ENCODE measurements at places on chromosomes 11 and 22.

DNA sequence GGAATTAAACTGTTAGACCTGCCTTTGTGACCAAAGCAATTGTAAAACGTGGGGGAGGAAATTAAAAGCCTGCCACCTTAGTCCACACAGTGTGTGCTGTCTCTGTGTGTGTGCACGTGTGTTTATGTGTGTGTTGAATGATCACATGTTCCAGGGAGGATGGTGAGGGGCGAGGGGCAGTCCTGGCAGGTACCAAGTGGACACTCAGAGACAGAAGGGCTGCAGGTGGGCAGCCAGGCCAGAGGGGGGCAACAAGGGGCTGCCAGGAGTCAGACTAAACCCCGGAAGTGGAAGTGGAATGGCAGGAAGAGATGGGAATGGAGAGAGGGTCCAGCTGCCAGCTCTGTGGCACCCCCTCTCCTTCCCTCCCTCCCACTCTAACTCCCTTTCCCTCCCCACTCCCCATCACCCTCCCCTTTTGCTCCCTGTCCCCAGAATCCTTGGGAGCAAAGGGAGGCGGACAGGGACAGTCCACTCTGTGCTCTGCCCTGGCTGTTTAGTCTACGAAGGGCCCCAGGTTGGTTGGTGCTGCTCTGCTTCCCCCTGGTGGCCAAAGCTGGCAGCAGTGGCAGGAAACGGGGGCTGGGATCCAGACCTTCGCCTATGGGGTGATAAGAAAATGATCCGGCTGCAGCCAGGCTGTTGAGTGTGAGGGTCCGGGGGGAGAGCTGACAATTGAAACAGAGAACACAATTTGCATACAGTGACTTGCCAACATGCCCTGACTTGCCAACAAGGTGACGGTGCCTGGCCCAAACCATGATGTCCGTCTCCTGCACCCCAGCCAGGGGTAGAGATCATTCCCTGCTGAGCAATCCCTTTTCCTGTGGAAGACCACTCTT, 24.4 kb downstream of the P2RY2 start:
- peak; percentile 48 for DNase-seq

DNA sequence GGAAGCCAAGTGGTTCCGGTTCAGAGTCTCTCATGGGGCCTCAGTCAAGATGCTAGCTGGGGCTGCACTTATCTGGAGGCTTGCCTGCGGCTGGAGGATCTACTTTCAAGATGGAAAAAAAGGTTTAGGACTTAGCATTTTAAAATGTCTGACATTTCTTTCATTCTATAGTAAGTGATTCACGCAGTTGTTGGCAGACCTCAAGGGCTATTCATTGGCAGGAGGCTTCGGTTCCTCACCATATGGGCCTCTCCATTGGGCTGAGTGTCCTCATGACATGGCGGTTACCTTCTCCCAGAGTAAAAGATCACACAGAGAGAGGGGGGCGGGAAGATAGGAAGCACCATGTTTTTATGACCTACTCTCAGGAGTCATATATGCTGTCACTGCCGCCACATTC, 298.0 kb upstream of the PLET1 start:
- no peak for DNase-seq

GRCh38 chr11:88596786-88597185, 259.2 kb upstream of the CTSC start:
- DNase-seq, result no peak

DNA sequence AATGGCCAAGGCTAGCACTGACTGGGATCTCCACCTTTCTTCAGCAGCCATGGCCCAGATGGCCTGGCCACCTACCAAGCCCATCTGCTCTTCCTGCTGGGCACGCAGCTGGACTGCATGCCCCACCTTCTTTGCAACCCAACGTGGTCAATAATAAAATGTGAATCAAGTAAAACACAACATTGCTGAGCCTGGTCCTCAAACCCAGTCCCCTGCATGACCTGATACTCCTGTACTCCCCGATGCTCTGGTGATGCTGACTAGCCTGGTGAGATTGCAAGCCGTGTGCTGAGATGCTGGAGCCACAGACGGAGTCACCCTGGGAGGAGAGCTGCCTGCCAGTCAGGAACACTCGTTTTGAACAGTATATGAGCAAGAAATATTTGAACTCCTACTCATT, 34.0 kb downstream of the PARVG start:
- DNase-seq, result no peak

- no peak for DNase-seq
These were observed 62.0 kb upstream of the YPEL1 start for GRCh38 chr22:21797444-21798221.

DNA sequence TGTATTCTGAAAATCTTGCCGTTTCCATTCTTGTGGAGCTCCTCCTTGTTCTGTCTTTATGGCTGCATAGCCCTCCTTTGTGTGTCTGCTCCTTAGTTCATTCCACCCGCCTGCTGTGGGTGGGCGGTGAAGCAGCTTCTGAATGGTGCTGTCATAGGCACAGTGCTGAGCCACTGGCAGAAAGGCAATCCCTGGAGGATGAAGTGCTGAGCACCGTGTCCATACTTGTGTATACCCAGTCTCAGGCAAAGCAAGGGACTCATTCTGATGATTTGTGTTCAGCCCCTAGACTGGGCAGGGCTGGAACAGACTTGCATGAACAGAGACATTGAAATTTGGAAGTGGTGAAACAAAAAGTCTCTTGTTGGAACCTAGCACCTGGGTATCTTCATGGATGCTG, 134.9 kb downstream of the MYO18B start:
- no peak for DNase-seq

GRCh38 chr11:128491195-128491936, 96.0 kb downstream of the ETS1 start:
- no peak for DNase-seq

- no peak for DNase-seq
These were observed 297.6 kb downstream of the KIRREL3 start for GRCh38 chr11:126702987-126703386.

DNA sequence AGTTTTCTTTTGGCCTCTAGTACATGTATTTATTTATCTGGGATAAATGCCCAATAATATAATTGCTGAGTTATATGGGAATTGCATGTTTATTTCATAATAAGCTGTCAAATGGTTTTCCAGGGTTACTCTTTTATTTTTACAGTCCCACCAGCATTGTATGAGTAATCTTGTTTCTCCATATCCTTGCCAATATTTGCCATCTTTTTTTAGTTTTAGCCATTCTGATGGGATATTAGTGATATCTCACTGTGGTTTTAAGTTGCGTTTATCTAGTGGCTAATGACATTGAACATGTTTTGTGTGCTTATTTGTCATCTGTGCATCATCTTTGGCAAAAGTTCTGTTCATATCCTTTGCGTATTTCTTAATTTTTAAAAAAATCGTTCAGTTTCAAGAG, 372.8 kb upstream of the CCDC179 start:
- no peak for DNase-seq

GRCh38 chr22:47694536-47695130, 932.2 kb downstream of the TBC1D22A start:
- DNase-seq, result no peak

- DNase-seq, result no peak
These were observed 342 bp downstream of the EFCAB6 start for GRCh38 chr22:43811777-43812148.

DNA sequence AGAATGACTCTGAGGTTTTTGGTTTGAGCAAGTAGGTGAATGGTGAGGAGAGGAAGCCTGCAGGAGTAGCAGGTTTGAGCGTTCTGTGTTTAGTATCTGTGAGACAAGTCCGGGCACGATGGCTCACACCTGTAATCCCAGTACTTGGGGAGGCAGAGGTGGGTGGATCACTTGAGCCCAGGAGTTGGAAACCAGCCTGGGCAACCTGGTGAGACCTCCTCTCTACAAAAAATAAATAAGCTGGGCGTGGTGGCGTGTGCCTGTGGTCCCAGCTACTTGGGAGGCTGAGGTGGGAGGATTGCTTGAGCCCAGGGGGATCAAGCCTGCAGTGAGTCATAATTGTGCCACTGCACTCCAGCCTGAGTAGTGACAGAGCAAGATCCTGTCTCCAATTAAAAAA, 9.7 kb upstream of the CENATAC start:
- DNase-seq, result no peak

GRCh38 chr11:95459291-95460042, 228.5 kb upstream of the SESN3 start:
- DNase-seq, result no peak

GRCh38 chr11:68714060-68714856, 29.9 kb downstream of the GAL start:
- DNase-seq, result no peak

DNA sequence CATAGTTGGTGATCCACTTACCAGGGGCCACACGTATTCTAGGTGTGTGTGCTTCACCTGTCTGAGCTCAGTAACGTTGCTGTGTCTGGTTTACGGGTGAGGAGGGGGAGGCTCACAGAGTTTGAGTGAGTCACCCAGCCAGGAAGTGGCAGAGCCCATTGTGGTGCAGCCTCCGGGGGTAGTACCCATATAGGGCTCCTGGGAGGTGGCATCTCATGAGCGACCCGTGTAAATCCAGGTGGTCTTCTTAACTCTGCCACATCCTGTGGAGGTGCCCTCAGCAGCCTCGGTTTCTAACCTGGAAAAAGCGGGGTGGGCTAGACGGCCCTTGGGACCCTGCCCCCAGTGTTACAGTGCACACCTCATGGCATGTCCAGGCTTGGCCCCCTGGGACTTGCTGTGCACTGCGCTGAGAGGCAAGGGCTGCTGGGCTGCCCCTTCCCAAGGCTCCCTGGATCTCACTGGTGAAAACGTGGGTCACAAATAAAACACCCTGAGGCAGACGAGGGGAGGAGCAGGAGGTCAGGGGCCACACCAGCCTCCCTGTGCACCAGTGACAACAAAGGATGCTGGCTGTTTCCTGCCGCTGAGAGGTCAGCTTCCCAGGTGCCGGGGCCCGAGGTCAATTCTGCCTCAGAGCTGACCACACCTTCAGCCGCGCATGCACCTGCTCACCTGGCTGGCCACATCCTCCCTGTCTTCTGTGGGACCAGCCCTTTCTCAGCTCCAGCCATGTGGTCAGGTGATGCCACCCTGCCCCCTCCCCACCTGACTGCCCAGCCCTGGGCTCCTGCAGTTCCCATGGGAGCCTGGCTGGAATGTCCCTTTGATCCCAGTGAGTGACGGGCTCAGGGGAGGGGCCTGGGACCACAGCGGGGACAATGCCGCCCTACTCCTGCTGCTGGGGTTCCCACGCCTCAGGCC, 305.1 kb downstream of the CTTN start:
- DNase-seq, result no peak

GRCh38 chr22:27113211-27113635, 455.8 kb downstream of the MIAT start:
- DNase-seq, result no peak

DNA sequence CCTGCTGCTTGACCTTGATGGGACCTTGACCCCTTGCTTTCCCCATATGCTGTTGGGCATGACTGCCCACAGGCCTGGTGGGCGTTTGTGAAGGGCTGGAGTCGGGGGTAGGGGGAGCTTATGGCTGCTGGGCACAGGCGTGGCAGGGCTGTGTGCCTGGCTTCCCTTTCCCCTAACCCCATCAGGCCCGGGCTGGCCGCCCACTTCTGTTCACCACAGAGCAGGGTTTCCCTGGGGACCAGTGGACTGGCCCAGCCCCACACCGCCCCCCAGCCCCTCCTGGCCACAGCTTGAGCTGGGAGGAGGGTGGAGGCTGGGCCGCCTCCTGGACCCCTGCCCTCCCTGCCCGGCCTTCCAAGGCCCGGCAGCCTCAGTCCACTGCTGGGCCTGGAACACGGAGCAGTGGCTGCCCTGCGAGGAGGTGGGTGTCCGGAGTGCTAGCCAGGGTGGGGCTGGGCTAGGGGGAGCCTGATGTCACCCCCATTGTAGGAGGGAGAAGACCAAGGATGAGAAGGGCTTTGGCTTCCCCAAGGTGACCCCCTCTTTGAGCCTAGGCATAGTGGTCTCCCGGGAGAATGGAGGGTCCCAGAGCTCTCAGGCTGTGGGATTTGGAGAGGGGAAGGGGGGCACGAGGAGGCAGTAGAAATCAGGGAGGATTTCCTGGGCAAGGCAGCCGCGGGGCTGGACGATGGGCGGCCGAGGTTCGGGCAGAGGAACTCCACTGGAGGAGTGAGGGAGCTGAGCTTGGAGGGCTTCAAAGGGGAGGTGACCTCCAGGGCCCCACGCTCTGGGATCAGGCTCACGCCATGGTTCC, at the start of gene AIFM3:
Gene AIFM3 (plus strand): TSS at position 373 of the 814 bp plus-strand sequence. CDS start 690 bp downstream, outside the sequence.
- no peak for DNase-seq

- no peak for DNase-seq
These were observed 84.4 kb downstream of the KCNQ1 start for GRCh38 chr11:2529173-2529572.

- DNase-seq, result no peak
These were observed 4.9 kb downstream of the MUC5AC start for GRCh38 chr11:1162491-1163311.

DNA sequence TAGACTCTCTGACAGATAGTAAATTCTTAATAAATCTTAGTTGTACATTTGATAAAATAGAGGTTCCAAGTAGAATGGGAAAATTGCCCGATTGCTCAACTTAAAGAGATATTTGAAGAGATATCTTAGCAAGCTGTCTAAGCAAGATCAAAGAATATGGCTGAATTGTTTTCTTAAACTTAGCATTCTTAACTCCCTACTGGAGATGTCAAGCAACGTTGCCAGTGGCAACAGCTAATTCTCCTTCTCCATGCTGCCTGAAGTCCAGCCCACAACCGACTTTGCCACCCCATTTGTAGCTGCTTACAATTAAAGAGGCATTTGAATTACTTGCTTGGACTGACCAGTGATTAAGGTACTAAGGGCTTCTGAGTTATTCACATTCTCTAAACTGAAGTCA, 94.4 kb downstream of the FAM181B start:
- DNase-seq, result no peak

GRCh38 chr11:45470794-45471167, 184.6 kb upstream of the SYT13 start:
- DNase-seq, result no peak

DNA sequence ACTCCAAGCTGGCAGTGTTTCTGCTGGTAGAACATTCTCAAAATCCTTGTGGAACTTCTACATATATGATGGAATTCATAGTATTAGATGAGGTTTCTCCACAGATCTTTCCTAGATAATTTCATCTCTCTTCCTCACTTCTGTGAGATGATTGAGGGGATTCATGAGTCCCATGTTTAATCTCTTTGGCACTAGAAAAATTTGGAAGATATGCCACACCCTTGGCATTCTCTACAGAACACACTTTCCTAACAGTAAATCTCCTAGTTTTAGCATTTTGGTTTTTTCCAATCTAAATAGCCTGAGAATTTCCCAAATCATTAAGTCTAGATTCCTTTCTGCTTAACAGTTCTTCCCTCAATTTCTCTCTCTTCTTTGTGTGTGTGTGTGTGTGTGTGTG, 35.3 kb downstream of the MED15 start:
- no peak for DNase-seq

DNA sequence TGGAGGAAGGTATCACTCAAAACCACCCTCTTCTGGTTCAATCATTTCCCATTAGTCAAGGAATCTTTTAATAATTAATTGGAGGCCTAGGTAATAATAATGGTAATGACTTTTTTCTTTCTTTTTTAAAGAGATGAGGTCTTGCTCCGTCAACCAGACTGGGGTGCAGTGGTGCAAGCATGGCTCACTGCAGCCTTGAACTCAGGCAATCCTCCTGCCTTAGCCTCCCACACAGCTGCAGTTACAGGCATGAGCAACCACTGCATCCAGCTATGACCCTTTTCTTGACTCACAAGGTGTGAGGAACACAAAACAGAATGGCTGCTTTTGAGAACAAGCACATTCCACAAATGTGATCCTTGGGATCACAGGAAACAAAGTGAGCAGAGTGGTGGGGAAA, 3.6 kb downstream of the POLDIP3 start:
- DNase-seq, result no peak
